Pericardium fibroblast (primary cell): ENCODE measurements at places on chromosomes 4 and X. TPM values are rescaled to one million over a fixed set of nuclear protein-coding genes. Genes with fewer than 3 reads are reported as not detected.

The VCX gene
- not detected in 2 replicates for total RNA-seq

The CPE gene
- 30.6 and 86.6 TPM in 2 replicates for total RNA-seq

The F11 gene
- total RNA-seq = not detected in 2 replicates

The GNRHR gene
- total RNA-seq = not detected in 2 replicates
